CD8-positive, alpha-beta memory T cell (primary cell): ENCODE measurements at places on chromosomes 3 and 15. TPM values are rescaled to one million over a fixed set of nuclear protein-coding genes. Genes with fewer than 3 reads are reported as not detected.

LEKR1 gene
- 0.56 TPM for polyA plus RNA-seq

OGG1 gene
- 25.8 TPM for polyA plus RNA-seq

DNA sequence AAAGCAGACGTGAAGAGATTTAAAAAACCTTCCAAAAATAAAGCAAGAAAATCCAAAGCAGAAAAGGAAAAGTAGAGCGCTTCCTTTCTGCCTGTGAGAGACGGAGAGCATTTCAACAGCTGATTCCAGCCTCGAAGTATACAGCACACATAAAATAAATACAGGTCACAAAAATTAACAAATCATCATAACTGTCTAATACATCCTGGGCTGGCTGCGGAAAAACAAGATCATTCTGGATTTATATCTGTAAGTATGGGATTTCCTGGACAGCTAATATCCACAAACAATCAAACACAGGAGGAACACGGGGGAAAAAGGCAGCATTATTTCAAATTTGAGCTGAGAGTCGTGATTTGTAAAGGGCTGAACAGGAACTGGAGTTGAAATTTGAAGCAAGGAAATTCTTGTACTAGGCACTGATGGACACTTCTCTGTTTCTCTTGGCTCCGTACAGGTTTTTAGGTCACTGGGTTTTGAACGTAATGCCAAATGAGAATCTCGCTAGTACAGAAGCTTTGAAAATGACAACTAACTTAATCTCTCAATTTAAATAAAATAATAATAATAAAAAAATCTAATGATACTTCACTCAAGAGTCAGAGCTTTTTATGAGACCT lies 577.7 kb downstream of the FOXP1 start:
- DNase-seq, result no peak

HDAC11 gene
- polyA plus RNA-seq, result 7.5 TPM

GRCh38 chr3:132232231-132232792 lies 84.9 kb upstream of the ACP3 start:
- DNase-seq, result no peak

GRCh38 chr3:69161587-69162307 lies 39.4 kb upstream of the LMOD3 start:
- peak; percentile 56 for DNase-seq
